Islet precursor cell (in vitro differentiated cells): ENCODE measurements at places on chromosomes 3 and 15.
A peak's percentile ranks its signal among the peaks of the same experiment; 100 is the strongest.

- no peak for DNase-seq
Measured at GRCh38 chr15:74497584-74497983, 36.6 kb upstream of the UBL7 start.

- peak; percentile 72 for DNase-seq
Measured at GRCh38 chr3:115239717-115240116, 92.6 kb upstream of the ZBTB20 start.

GRCh38 chr3:108055931-108056330 is 34.9 kb downstream of the CD47 start:
- DNase-seq = no peak

DNA sequence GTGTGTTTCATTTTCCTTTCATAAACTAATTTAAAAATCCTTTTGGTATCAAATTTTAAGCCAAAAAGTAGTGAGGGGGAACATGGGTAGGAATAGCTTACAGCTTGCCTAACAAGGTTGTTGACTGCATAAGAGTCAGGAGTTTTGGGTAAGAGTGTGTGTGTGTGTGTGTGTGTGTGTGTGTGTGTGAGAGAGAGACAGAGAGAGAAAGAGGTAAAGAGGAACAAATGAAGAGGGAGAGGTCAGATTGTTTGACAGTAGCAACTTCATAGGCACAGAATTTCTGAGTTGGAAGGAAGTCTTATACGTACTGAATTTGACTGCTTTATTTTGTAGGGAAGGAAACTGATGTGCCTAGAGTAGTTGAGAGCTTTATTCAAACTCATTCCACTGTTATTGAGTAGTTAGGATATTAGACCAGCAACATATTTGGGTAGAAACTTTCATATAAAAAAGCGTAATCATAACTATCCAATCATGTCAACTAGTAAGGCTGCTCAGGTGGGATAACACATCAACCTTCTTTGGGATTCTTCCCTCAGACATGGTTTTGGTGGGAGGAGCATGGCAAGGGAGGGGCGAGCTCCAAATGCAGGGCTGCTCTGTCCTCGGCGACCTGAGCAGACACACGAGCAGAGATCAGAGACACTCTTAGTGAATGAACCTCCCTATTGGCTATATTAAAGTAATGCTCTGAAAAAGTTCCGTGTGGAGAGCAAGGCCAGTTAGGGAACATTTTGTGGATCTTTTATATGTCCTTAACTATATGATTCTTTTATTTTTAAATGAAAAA is 86.4 kb downstream of the LPP start:
- DNase-seq = no peak

DNA sequence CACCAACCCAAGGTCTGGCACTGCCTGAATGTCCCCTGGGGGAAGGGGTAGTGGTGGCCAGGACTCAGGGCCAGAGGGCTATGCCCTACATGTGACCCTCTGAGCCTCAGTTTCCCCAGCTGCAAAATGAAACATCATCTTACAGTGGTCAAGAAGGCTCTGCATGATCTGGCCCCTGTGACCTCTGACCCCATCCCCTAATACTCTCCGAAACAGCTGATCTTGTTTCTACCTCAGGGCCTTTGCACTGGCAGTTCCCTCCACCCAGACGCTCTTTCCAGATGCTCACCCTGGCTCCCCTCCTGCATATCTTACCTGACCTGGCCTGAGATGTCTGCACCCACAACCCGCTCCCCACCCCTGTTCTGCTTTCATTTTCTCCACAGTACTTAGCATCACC is 21.8 kb downstream of the PLXND1 start:
- DNase-seq = no peak

GRCh38 chr3:32837366-32837765 is 19.6 kb downstream of the TRIM71 start:
- DNase-seq = no peak

GRCh38 chr15:53401503-53401902 is 358.0 kb downstream of the WDR72 start:
- no peak for DNase-seq

DNA sequence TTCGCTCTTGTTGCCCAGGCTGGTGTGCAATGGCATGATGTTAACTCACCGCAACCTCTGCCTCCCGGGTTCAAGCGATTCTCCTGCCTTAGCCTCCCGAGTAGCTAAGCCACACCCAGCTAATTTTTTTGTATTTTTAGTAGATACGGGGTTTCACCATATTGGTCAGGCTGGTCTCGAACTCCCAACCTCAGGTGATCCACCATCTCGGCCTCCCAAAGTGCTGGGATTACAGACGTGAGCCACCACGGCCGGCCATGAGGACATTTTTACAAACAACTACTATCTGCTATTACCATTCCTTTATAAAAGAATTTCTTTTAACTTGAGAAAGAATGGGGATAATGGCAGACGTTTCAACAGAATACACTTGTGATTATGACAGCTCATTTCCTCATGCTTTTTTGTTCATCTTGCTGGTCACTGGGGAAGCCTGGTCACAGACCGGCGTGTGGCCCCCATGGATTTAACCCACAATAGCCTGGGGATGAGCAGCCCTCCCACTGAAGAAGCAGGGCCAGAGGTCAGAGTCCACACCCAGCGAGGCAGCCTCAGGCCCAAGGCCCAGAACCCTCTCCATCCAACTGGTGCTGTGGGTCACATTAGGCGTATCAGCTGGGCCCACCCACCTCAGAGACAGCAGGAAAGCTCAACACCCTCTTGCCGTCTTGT is 112.0 kb downstream of the LIPC start:
- peak; percentile 38 for DNase-seq

- no peak for DNase-seq
Measured at GRCh38 chr3:176896640-176897039, 300.6 kb downstream of the TBL1XR1 start.

GRCh38 chr3:23623844-23624243 is 181.9 kb upstream of the UBE2E1 start:
- no peak for DNase-seq

DNA sequence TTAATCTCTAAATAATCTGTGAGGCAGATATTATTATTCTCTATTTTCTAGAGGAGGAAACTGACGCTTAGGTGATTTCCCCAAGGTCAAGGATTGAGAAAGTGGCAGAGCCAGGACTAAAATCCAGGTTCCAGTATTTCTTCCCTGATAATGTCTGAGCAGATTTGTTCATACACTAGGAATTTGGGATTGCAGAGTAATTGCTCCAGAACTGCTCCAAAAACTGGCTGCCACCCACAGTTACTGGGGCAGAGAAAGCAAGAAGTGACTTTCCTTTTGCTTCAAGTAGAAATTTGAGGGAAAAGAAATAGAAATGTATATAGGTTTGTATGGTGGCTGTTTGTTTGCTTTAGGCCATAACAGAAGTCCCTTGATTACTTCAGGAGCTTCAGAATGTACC is 60.6 kb downstream of the SLC12A8 start:
- DNase-seq = no peak

- DNase-seq = no peak
Measured at GRCh38 chr3:47741925-47742324, 39.8 kb downstream of the SMARCC1 start.

DNA sequence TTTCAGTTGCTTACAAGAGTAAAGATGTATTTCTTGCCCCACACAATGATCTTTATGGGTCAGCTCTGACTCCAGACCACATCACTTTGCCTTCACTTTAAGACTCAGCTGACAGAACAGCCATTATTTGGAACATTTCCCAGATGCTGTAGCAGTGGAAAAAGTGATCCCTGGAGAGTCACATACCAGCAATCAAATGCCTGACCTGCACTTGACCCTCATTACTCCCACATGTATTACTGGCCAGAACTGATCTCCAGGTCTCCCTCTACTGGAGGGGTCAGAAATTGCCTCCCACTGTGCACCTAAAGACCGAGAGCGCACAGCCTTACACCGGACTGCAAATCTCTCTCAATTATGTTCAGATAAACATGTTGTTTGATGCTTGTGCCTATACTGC is 88.6 kb upstream of the ZNF385D start:
- peak; percentile 66 for DNase-seq

GRCh38 chr15:89352476-89352875 is 17.9 kb upstream of the POLG start:
- no peak for DNase-seq

DNA sequence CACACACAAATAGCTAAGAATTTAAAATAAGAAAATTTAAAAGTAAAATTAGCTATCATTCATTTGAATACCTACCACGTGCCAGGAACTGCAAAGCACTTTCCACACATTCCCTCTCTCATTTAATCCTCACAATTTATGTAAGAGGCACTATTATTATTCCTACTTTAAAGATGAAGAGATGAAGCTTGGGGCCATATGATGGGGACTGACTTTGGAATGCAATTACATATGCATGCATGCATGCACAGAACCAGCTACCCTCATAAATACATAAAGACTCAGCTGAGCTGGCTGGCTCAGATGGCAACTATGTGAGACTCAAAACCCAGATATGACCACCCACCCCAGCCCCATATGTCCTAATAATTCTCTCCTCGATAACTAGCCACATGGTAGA is 31.7 kb upstream of the THUMPD3 start:
- no peak for DNase-seq

DNA sequence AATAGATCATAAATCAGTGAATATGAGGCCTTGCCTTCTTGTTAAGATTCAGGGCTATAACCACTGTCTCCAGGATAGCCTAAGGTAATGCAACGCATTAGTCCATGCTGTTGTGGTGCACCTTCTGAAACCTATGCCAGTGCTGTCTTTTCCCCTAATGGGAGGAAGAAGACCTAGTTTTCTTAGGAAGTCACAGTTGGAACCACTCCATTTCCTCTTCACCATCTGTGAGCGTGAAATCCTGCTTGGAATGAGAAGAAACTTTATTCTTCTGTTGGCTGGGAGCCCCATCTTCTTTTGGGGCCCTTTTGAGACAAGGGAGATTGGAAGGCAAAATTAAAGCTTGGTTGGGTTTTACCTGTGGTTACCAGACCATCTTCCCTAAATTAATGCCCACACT is 25.9 kb upstream of the SLC7A14 start:
- no peak for DNase-seq

GRCh38 chr15:42723068-42723467 is 13.9 kb downstream of the CDAN1 start:
- no peak for DNase-seq

- DNase-seq = no peak
Measured at GRCh38 chr3:71041371-71041770, 542.2 kb downstream of the FOXP1 start.

- no peak for DNase-seq
Measured at GRCh38 chr15:56913670-56914069, 4.8 kb upstream of the TCF12 start.

- no peak for DNase-seq
Measured at GRCh38 chr15:40252438-40253166, 13.7 kb downstream of the PAK6 start.

DNA sequence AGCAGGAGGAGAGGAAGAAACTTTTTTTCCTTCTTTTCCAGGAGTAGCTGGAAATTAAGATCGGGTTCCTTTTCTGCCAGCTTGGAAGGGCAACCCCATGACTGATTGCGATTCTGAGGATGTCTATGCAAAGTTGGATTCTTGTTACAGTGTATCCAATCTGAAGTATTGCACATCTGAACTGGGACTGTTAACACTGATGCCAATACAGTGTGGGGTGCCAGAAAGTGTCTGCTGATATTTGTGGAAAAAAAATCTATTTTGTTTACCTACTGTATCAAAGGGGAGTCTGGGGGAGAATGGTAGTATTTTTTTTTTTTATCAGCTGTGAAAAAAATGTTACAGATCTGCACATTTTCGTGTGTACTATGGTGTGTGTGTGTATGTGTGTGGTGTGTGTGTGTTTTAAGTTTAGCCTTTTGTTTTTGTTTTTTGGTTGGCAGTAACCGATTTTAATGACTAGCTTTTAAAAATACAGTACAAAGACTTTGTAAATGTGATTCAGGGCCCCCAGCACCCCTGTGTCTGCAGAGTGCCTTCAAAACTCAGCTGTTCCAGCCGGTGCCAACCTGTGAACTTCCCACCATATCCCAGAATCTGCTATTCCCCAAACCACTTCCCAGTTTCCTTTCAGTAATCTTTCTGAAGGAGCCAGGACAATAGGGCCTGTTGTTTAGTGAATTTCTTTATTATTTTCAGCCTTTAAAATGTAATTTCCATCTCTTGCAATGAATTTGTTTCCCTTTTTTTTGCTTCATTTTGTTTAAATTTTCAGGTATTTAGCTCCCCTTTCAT is 1.9 kb downstream of the RAP2B start:
- DNase-seq = no peak

- DNase-seq = no peak
Measured at GRCh38 chr3:178479446-178479845, 56.8 kb upstream of the KCNMB2 start.

GRCh38 chr15:60966316-60966715 is 262.8 kb downstream of the RORA start:
- DNase-seq = no peak

GRCh38 chr3:143775459-143775858 is 72.8 kb downstream of the SLC9A9 start:
- DNase-seq = no peak

- no peak for DNase-seq
Measured at GRCh38 chr15:40412095-40412759, 6.6 kb downstream of the IVD start.

- DNase-seq = no peak
Measured at GRCh38 chr3:70519913-70520659, 207.6 kb upstream of the MDFIC2 start.

DNA sequence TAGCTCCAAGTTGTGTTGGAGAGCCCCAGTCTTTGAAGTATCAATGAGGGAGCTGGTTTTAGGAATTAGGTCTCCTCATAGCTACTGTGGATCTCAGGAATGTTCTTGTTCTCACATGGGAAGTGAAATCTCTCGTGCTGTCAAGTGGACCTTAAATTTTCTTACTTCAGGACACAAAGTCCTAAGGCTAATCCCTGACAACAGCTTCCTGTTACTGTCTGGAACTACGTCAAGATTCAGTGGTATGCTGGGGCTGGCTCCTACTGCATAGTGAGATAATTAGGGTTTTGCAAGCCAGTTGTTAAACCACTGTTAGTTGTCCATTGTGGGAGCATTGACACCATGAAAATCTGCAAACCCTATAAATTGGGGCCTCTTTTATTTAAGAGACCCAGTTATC is 22.8 kb downstream of the MESP1 start:
- DNase-seq = no peak

DNA sequence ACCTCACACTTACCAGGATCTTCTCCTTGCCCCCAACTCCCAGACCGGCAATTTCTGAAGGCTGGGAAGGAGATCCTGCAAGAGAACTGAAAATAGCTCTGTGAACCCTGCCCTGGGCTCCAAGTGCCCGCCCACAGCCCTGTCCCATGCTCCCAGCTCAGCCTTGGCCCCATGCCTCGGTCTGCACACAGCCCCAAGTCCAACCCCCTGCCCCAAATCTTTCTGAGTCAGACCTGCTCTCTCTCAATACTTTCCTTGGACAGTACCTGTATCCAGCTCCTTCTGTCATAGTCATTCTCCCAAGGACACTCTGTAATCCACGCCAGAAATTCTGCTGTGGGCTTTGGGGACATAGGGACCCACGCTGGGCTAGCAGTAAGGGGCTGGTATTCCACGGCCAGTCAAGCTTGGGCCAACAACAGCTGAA is 6.3 kb upstream of the SMAD3 start:
- no peak for DNase-seq

GRCh38 chr3:9745521-9745920 is 4.2 kb upstream of the OGG1 start:
- no peak for DNase-seq
